ENCODE measurements at places on chromosomes 11 and 22. TPM values are rescaled to one million over a fixed set of nuclear protein-coding genes. Genes with fewer than 3 reads are reported as not detected.

The GRAMD1B gene
- 5.3 TPM for polyA plus RNA-seq

GRCh38 chr11:113504586-113504985 lies 29.4 kb upstream of the DRD2 start:
- DNase-seq = no peak

GRCh38 chr11:123616505-123617198 lies 37.8 kb downstream of the SCN3B start:
- DNase-seq = no peak

- no peak for DNase-seq
These were observed 87.5 kb downstream of the DDX10 start for GRCh38 chr11:108752297-108752751.

The CRYBB3 gene
- polyA plus RNA-seq = not detected

- no peak for DNase-seq
These were observed 156.2 kb upstream of the PDGFD start for GRCh38 chr11:104320097-104320496.

DNA sequence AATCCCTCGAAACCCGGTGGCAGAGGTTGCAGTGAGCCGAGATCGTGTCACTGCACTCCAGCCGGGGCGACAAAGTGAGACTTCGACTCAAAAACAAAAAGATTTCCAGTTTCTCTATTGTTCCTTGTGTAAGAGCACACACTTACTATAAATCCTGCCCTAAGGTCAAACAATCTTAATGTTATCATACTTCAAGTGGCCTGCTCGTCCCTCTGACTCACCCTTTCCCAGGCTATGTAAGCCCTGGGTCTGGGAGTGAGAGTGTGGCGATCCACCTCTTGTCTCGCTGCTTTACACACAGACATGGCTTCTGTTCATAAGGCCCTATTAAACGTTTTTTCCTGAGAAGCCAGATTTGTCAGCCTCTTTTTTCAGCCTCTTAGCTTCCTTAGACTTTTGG lies 24.4 kb upstream of the A4GALT start:
- no peak for DNase-seq

Measured in CD4-positive, CD25-positive, alpha-beta regulatory T cell (primary cell).